ENCODE measurements at places on chromosomes 7 and 10.

GRCh38 chr7:148650232-148650858 lies 48.4 kb upstream of the CUL1 start:
- no peak for DNase-seq

GRCh38 chr7:50349963-50350944 lies 45.7 kb downstream of the IKZF1 start:
- peak; percentile 66 for DNase-seq

DNA sequence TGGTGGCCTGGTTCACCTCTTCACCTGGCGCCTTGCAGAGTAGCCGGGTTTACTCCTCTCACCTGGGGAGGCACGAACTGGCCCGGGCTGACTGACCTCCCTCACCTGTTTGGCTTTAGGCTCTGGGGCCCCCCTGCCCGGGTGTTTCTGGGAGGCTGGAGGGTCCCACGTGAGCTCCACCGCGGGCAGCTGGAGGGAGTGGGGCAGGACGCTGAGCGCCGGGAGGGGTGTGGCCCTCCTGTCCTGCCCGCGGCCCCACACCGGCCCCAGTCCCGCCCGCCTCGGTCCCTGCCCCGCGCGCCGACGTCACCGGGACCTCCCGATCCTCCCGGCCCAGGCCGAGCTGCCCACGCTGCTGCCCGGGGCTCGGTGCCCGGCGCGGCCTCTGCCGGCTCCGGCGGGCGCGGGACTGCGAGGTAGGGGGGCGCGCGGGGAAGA lies at the start of gene AMZ1:
TSS of gene AMZ1 (plus strand) at position 322 of the 438 bp plus-strand sequence. CDS start 12,250 bp downstream, outside the sequence.
- no peak for DNase-seq

- DNase-seq = no peak
Observed at GRCh38 chr7:110771717-110772116, 319.2 kb upstream of the LRRN3 start.

- DNase-seq = no peak
Observed at GRCh38 chr10:118918587-118918986, 110.9 kb upstream of the NANOS1 start.

- DNase-seq = no peak
Observed at GRCh38 chr10:113458944-113459343, 93.9 kb upstream of the HABP2 start.

DNA sequence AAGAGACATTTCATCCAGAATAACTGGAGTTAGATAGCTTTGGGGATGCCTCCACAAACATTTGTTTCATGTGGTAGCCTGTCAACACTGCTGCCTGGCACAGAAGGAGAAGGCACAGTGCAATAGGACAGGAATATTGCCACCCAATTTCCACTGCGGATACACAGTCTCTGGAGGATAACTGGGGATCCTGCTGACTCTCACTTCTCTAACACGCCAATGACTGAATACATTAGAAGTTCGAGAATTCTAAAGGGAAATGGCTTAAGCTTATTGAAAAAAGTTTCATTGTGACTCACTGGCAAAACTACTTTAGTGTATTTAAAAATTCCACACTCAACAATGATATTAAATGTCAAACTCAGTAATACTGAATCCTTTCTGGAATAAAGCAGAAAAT lies 12.9 kb downstream of the ARL3 start:
- DNase-seq = no peak

All from activated CD4-positive, alpha-beta T cell treated with anti-CD3 and anti-CD28 coated beads, Interleukin-2, amount 50 U/mL, for 1 hour (primary cell).